ENCODE measurements at places on chromosomes 3 and 15.

DNA sequence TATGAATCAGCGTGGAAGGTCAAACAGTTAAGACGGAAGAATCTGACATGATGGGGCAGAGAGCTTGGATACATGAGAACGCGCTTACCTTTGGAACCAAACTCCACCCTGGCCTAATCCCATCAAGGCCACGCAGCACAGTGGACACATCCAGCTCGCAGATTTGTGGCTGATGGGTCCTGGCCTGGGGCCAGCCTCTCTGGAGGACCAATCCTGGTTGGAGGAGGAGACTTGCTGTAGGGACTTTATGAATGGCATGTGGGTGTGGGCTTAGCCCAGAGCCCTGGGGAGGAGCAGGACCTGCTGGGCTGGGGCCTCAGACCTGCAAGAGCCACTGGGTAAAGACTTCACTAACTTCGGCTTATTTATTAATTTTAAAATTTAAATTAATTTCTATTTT lies 73.4 kb upstream of the ANKRD34C start:
- DNase-seq: no peak

GRCh38 chr3:57910990-57911389 lies 97.2 kb upstream of the FLNB start:
- no peak for DNase-seq

GRCh38 chr3:150544041-150544440 lies 2.3 kb downstream of the SERP1 start:
- DNase-seq: peak; percentile 17

DNA sequence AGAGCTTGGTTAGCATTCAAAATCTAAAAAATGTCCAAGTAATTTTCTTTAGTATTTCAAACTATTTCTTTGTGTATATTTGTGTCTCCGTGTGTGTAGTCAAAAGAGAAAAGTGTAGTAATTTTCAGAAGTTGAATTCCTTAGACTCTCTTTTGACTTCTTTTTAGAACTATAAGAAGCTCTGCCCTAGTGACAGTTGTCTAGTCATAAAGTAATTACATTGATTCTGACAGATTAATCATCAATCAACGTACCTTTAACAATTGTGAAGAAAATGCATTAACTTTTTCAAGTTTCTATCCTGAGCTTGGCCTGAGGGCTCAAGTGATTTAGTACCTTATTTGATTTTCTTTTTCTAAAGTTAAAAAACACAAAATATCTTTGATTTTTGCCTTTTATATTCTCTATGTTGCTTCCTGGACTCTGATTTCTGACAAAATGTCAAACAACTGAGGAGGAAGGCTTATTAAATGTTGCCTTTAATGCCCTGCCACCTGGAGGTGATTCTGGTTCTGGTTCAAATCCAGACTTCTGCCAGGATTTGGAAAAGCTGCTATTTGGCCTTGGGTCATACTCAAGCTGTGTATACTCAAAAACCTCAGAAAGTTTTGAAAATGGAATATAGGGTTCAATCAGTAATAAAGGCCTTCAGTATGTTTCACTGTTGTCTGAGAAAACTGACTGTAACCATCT lies 653.6 kb downstream of the NSUN3 start:
- no peak for DNase-seq

DNA sequence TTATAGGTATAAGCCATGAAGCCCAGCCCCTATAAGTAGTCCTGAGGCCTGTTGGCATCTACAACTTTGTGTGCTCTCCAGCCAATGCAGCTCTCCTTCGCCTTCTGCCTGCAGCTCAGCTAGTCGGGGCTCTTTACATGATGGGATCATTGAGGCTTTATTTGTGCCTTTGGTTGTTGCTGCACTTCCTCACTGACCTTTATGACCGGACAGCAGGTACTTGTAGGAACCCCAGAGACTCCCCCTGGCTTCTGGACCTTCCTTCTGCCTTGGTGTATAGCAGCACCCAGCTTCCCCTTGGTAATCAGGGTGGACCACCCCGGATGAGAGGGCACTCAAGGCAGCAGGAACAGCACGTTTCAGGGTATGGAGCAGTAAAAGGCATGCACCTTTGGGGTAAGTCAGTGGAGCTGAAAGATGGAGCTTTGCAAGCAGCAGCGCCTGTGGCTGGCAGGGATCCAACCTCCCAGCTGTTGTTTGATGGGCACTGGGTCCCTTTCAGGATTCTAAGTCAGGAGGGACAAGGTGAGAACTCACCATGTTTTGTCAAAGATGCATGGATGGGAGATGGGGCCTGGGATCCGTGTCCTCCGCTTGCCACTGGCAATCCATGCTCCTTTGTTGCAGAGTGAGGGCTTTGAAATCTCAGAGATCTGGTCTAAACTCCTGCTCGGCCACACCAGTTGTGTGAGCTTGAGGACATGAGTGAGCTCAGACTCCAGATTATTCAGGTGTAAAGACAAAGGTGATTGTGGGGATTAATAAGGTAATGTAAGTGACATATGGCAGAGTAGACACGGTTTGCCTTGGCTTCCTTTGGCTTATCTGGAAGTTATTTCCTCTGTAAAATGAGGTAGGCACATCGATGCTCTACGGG lies 65.1 kb upstream of the KLF13 start:
- DNase-seq: no peak

GRCh38 chr15:100930306-100930848 lies 11.2 kb downstream of the LRRK1 start:
- DNase-seq: no peak

- DNase-seq: peak; percentile 50
Observed at GRCh38 chr15:99928429-99928981, 195.3 kb upstream of the LYSMD4 start.

- DNase-seq: no peak
Observed at GRCh38 chr15:35319354-35319753, 226.6 kb downstream of the DPH6 start.

DNA sequence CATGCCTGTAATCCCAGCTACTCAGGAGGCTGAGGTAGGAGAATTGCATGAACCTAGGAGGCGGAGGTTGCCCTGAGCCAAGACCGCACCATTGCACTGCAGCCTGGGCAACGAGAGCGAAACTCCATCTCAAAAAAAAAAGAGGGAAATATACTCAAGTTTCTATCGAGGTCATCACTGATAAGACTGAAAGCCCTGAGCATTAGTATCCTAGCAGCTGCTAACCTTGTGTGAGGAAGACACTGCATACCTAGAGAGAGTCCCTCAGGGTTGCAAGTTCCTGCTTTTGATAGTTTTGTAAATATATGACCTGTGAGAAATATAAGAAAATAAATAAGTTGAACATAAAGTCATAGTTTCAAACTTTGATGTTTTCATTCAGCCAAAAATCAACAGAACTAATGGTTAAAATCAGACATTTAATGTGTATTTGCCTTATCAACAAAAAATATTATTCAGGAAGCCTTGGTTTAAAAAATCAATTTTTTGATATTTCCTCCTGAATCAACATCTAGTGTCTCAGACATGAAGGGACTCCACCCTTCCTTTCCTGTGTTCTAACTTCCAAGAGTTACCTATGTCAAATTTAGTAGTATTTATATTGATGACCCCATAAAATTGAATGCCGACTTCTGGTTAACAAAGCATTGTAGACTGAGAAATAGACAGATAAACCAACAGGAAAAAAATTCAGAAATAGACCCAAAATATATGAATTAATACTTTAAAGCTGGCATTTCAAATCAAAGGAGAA lies 19.8 kb upstream of the USP3 start:
- no peak for DNase-seq

DNA sequence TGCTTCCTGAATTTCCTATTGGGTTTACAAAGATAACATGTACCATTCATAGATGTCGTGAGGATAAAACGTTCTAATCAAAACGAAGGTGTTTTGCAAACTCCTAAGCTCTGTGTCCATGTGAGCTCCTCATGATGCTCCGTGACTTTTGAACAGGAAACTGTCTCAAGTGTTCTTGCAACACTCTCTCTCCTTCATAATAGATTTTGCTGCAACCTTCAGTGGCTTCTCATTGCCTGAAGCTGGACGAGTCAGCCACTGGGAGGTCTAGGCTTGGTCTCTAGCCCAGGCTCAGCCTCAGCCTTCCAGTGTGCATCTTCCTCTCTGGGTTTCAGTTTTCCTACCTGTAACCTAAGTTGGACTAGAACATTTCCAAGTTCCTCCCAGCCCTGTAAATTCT lies 18.7 kb upstream of the BCL2A1 start:
- DNase-seq: no peak

- DNase-seq: no peak
Observed at GRCh38 chr15:75672646-75673425, 25.1 kb downstream of the SNX33 start.

- DNase-seq: no peak
Observed at GRCh38 chr3:194081826-194082225, 54.1 kb upstream of the HES1 start.

DNA sequence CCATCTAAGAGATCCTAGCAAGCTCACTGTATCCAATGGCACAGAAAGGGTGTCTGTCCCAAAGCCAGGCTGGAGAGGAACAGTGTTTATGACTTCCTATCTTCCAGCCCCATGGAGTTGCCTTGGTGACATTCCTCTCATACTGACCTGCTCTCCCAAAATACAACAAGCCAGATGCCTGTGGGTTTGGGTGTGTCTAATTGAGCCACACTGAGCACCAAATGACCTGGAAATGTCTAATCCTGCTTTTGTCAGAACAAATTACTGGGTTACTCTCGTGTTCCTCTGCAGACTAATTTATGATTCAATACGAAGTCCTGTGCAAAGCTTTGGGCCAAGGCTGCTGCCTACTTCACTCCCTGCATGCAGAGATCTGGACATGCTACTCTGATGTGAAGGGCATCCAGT lies 98.1 kb upstream of the STRIT1 start:
- DNase-seq: peak; percentile 57

- no peak for DNase-seq
Observed at GRCh38 chr15:69743091-69743490, 290.5 kb downstream of the RPLP1 start.

- no peak for DNase-seq
Observed at GRCh38 chr15:60358935-60359682, 38.7 kb downstream of the ANXA2 start.

GRCh38 chr15:51878446-51879386 lies 49.3 kb downstream of the TMOD3 start:
- DNase-seq: no peak

DNA sequence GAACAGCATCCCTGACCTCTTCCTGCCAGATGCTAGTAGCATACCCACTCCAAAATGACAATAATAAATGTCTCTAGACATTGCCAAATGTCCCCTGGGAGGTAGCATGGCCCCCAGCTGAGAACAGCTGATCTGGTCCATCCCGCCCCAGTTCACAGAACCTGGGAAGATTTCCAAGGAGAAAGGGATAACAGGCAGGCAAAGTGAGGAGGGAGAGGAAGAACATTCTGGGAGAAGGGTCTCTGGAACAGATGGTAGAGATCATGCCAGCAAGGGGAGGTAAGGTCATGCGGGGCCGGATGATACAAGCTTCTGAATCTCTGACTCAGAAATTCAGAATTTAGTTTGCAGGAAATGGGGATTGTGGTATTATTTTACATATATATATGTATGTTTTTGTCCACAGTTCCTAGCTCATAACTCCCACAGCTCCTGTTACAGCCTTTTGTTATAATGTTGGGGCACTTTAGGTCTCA lies 192.7 kb downstream of the SUCLG2 start:
- no peak for DNase-seq

GRCh38 chr3:64443546-64444381 lies 218.5 kb upstream of the PRICKLE2 start:
- no peak for DNase-seq

- DNase-seq: no peak
Observed at GRCh38 chr3:175003590-175003989, 144.5 kb downstream of the NAALADL2 start.

- DNase-seq: no peak
Observed at GRCh38 chr3:64255741-64256340, 30.6 kb upstream of the PRICKLE2 start.

DNA sequence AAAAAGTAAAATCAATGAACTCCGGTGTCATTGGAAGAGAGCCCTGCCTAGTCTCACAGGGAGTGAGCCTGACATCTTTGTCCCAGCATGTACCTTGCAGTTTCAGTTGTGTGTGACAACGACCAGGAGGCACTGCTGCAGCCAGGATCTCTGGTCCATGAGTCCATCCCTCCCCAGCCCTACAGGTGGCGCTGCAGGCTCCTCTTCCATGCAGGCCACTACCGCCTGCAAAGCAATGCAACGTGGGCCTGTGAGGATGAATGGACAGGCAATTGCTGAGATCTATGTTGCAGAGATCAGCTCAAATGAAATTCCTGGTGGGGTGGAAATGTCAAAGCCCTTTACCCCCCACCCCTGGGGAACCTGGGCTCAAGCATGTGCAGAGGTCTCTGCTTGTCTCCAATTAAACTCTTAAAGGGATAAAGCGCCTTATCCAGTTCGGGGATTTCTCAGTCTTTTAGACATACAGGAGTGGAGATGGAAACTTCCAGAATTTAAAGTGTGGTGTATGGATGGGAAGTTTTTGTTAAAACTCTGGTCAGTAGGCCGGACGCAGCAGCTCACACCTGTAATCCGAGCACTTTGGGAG lies 35.8 kb downstream of the TKT start:
- DNase-seq: peak; percentile 88

- DNase-seq: no peak
Observed at GRCh38 chr3:110126065-110126464, 788.7 kb upstream of the DPPA4 start.

DNA sequence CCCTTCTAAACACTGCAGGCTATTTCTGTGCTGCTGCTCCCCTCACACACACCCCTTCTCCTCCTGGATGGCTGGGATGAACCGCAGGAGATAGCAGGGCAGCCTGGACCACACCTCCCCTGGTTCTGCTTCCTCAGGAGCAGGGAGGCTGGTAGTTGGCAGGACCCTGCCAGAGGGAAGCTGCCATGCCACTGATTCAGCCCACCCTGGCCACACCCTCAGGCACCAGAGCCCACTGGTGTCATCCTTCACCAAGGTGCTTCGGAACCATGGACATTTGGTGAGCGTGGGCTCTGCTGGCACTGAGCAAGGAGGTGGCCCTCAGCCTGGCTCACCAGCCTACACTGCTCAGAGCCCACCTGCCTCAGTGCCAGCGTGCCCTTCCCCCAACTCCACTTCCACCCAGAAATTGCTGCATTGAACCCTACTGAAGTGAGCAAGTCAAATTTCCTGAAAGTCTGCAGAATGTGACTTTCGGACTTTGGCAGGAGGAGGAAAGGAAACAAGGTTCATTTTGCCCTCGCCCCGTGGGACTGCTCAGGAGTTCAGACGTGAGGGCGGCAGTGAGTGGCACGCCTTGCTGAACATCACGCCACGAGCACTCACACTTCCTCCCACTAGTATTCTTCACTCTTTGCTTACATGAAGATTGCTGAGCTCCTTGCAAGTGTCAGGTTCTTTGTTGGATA lies 26.3 kb downstream of the BMF start:
- no peak for DNase-seq

DNA sequence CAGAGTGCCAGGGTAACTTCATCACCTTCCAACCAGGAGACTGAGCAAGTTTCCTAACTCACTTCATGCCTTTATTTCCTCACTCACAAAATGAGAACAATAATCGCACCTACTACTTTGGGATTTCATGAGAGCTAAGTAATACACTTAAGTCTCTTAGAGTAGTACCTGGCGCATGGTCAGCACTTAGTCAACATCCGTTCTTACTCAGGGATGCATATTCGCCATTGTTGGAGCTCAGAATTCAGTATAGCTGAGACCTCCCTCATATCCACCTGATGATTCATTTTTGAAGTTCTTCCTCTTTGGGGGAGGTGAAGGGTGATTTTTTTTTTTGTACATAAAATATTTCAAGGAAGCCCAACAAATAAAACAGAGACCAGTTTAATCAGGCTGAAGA lies 188.2 kb downstream of the AGBL1 start:
- no peak for DNase-seq

GRCh38 chr15:61205346-61205921 lies 23.7 kb downstream of the RORA start:
- no peak for DNase-seq

- DNase-seq: no peak
Observed at GRCh38 chr3:100140976-100141375, 26.7 kb upstream of the FILIP1L start.

GRCh38 chr15:57589281-57589680 lies 2.4 kb upstream of the MYZAP start:
- no peak for DNase-seq

Measured in H54 (cell line).